Stimulated activated CD8-positive, alpha-beta memory T cell treated with anti-CD3 and anti-CD28 coated beads, Interleukin-7, amount 100 ng/mL, for 4 hours (primary cell): ENCODE measurements at places on chromosomes 5 and 9.

GRCh38 chr5:142167458-142167857 is 58.9 kb downstream of the NDFIP1 start:
- DNase-seq: no peak

- DNase-seq: no peak
These were observed 256.5 kb upstream of the ZNF608 start for GRCh38 chr5:125002727-125003598.

DNA sequence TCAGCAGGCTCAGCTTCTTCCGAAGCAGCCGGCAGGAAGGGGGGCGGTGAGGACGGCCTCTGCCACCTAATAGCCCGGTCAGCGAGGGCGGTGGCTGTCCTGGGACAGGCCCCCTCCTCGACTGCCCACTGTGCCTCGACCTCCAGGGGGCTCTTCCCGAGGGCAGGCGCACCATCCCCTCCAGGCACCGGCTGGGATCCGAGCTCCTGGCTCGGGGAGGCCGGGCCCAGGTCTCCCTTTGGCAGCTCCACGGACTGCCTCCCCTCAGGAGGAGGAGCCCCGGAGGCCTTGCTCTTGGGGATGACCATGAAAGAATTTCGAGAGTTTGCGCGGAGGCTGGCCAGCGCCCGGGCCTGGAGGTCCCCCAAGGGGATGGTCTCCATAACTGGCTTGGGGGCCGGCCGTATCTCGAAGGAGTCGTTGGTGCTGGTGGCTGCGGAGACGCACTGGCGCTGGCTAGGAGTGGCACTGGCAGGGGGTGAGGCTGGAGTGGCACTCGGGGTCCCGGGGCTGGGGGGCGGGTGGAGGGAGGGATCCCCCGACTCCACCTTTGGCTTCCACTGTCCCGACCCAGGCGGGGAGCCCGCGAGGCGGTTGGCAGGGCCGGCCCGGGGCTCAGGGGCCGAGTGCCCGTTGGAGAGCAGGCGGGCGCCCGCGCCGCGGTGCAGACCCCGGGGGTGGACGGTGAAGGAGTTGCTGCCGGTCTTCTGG is 975 bp downstream of the TPRN start:
- DNase-seq: no peak

DNA sequence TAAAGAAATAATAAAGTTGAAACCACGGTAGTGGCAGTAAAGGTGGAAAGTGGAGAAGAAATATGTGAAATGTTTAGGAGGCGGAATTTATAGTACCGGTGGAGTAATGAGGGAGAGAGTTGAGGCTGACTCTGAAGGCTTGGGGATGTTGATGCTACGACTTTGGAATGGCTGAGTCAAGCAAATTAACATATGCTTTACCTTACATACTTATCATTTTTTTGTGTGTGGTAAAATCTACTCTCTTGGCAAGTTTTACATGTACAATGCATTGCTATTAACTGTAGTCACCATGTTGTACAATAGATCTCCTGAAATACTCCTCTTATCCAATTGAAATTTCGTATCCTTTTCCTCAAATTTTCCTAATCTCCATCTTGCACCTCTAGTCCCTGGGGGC is 179.0 kb downstream of the TAF11L14 start:
- no peak for DNase-seq

DNA sequence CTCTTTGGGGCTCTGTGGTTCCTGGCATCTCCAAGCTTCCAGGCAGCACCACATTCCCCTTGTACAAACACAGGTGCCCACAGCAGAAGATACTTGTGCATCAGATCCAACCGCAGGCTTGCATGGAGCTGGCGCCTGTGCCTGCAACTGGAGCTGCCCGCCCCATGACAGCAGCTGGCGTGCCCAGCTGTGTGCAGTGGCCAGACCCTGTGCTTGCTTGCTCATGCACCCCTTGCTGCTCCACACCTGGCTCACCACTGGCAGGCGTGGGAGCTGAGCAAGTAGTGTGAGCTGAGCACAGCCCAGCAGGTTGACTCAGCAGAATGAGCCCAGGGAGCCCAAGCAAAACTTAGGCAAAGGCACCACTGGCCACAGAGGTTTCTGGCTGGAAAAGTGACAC is 84.4 kb upstream of the STARD4 start:
- DNase-seq: no peak

- DNase-seq: no peak
These were observed 83.4 kb downstream of the PAPPA start for GRCh38 chr9:116236979-116237378.

- no peak for DNase-seq
These were observed 126.6 kb upstream of the TMEM161B start for GRCh38 chr5:88395264-88395663.

DNA sequence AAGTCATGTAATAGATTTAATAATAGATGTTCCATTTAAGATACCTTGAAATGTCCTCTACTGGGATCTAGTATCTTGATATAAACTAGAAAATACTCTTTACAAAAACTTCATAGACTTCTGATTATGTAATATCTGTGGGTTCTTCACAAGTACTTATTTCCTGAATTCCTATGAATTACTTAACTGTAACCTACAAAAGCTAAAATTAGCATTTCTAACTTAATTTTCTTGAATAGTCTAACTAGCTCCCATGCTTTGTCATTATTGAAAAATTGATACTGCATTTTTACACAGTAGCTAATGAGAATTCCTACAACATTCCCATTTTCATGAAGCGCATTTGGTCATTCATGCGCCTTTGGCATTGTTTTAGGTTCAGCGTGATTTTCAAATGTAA is 1828.2 kb downstream of the MAT2B start:
- DNase-seq: no peak
